ENCODE measurements at places on chromosomes 11 and 22.

DNA sequence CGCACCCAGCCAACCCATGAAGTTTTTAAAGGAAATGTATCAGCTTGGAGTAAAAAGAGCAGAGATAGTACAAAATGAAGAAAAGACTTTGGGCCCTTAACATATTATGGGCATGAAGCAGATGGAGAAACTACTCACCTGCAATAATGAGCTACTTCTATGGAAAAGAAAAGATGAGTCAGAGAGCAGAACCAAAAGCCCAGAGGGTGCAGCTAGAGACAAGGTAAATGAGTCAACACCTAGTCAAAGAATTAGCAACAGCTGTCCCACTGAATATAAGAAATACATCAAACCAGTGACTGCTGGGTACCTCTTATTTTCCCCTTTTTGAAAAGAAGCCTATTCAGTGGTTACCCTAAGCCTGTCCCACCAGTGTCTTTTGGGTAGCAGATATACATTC, 61.8 kb downstream of the RPL27A start:
- DNase-seq, result no peak

DNA sequence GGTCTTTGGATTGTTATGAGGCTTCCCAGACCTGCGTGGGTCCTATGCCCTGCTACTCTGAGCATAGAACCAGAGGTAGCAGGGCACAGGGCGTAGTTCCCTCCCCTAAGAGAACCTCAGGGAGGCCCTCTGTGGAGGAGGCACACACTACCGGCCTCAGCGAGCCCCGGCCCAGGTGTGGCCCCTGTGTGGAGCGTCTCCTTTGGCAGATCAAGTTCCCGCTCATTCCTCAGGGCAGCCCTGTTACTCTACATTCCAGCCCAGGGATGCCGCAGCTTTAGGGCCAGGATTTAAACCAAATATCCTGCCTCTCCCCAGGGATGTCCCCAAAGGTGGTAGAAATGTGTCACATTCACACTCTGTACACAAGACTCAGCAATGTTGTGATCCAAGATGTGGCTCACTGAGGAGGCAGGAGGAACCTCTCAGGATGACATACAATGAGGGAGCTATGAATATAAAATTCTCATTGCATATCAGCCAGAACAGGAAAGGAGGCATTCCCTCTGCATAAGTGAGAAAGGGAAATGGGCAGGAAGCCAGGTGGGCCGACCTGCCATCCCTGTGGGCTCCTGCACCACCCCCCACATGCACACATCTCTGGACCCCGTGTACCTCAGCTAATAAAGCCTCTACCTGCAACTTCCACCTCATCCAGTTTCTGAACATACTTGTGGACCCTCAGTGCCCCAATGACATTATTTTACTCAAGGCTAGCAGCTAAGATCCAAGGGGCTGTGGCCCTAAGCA, 131.9 kb upstream of the TEAD1 start:
- no peak for DNase-seq

- no peak for DNase-seq
Measured at GRCh38 chr11:65502555-65503367, 3.9 kb downstream of the MALAT1 start.

GRCh38 chr22:50675553-50676179, 3.0 kb downstream of the SHANK3 start:
- DNase-seq, result no peak

GRCh38 chr11:74689666-74690065, 41.6 kb downstream of the CHRDL2 start:
- no peak for DNase-seq

GRCh38 chr22:30340911-30341685, 14.4 kb upstream of the TBC1D10A start:
- no peak for DNase-seq

DNA sequence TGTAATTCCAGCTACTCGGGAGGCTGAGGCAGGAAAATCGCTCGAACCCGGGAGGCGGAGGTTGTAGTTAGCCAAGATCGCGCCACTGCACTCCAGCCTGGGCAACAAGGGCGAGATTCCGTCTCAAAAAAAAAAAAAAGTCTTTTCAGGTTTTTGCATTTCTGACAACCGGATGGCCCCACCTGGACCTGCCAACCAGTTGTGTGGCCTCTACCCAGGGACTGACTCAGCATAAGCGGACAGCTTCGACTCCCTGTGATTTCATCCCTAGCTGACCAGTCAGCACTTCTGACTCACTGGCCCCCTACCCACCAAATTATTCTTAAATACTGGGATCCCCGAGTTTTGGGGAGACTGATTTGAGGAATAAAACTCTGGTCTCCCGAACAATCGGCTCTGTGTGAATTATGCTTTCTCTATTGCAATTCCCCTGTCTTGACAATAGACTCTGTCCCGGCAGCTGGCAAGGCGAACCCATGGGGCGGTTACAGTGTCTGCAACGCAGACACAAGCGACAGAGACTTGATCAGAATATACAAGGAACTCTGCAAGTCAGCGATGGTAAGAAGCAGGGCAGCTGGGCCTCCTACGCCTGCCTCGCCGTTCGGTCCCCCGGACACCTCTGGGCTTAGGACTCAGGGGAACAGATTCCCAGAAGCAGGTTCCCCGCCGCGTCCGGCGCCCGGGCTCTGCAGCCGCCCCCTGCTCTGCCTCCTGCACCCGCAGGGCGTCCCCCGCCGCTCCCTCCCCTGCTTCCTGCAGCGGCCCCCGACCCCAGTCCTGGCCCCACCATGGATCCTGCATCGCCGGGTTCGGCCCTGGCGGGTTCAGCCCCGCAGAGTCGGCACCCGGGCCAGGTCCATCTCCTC, 741 bp upstream of the TALDO1 start:
- DNase-seq, result no peak

DNA sequence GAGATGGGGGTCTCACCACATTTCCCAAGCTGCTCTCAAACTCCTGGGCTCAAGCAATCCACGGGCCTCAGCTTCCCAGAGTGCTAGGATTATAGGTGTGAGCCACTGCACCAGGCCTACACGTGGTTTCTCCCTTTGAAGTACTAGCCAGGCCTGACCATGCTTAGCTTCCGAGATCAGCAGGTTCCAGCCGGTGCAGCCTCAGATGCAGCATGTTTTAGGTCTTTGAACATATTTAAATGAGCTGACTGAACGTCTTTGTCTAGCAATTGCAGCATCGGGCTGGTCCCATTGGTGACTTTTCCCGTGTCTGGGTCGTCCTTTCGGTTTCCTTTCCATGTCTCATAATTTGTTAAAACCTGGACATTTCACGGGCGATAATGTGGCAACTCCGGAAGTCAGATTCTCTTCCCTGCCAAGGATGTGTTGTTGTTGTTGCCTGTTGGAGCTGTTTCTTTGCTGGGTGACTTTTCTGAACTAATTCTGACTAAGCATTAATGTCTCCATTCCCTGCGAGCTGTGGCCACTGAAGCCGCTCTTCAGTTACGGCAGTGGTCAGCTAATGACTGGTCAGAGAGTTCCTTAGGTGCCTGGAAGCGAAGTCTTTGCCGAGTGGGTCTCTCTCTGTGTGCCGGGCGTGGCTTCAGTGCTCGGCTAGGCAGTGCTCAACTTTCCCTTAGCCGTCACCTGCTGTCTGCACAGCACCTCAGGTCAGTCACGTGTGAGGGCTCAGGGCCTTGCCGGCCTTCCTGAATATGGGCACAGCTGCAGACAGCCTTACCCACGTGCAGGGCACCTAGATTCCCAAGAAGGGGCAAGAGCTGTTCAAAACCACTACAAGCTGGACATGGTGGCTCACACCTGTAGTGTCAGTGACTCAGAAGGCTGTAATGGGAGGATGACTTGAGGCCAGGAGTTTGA, 3.8 kb upstream of the CYP2D6 start:
- no peak for DNase-seq

DNA sequence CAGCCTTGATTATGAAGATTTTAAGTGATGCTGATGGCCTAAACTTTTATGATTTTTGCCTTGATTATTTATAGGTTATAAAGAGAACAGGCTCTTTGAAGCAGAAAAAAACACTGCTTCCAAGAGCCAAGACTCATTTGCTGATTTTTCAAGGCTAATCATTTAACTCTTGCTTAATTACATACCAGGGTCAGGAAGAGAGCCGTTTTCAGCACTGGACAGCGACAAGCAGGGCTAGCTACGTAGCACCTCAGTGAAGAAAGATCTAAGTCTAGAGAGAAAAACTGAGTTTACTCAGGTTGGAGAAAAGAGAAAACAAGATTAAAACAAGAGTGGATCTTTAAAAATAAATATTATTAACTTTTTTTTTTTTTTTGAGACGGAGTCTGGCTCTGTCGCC, 615.4 kb upstream of the B3GAT1 start:
- DNase-seq, result no peak

DNA sequence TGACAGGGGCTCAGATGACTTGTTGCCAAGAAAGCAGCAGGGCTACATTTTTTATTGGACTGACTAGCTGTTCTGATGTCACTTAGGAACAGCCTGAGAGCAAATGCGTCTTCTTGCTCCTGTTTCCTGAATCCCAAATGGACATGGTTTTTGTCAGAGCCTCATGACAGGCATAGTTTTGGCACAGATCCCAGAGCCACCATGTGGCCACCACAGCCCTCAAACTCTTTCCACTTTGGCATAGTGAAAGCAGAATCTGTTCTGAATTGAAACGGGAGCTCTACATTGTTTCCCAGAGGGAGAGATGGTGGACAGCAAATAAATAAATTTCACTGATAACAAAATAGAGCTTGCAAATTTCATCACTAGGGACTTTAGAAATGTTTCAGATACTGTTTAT, 222.2 kb downstream of the C11orf87 start:
- no peak for DNase-seq

GRCh38 chr22:36366291-36366708, 21.5 kb downstream of the MYH9 start:
- no peak for DNase-seq

GRCh38 chr11:114263513-114264170, 32.6 kb upstream of the NNMT start:
- no peak for DNase-seq

DNA sequence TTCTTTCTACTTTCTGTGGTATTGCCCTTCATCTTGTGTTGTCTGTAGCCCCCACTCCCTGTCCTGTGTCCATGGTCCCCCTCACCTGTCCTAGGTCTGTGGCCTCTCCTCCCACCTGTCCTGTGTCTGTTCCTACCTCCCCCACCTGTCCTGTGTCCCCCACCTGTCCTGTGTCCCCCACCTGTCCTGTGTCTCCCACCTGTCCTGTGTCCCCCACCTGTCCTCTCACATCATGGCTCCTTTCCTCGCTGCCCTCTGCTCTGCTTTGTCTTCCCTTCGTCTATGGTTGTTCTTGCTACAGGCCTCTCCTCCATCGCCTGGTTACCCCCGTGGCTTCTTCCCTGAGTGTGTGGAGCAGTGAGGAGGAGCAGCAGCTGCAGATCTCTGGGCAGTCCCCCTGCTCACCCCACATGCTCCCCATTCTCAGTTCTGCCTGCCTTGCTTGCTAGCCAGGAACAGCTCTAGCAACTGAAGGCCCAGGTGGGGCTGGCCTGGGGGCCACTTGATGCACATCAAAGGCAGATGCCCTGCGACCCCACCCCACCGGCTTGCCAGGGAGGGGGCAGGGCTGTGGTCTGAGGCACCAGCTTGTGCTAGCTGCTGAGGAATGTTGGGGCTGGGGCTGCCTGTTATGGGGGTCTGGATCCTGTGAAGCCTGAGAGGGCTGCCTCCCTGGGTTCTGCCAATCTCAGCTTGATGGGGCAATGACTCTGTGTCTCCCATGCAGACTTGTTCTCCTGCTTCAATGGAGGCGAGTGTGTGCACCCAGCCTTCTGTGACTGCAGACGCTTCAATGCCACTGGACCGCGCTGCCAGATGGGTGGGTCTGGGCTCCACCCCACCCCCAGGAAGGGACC, 5.6 kb downstream of the OTOG start:
- DNase-seq, result no peak

- DNase-seq, result no peak
Measured at GRCh38 chr11:86608251-86608799, 64.1 kb downstream of the ME3 start.

GRCh38 chr11:9357041-9357440, 27.4 kb upstream of the IPO7 start:
- DNase-seq, result no peak

DNA sequence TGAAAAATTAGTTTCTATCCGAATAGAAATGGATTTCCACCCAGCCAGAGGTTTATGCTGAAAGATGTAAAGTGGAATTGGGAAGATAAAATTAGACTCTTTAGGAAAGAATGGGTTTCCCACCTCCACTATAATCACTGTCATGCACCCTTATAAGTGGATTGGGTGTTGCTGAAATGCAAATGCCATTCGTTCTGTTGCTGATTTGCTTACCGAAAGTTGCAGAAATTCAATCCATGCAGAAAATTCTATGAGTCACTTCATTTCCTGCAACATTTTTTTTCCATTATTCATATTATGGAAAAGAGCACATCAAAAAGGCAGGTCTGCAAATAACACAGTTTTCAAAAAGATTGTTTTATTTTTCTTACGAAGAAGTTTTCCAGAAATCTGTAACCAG, 65.6 kb downstream of the LDLRAD3 start:
- no peak for DNase-seq

- DNase-seq, result no peak
Measured at GRCh38 chr22:47565607-47566006, 803.2 kb downstream of the TBC1D22A start.

- DNase-seq, result no peak
Measured at GRCh38 chr22:46377525-46378425, 42.3 kb downstream of the TRMU start.

GRCh38 chr22:33920197-33920540, at the start of gene LARGE1:
TSS of gene LARGE1 (minus strand) at chr22:33920476.
- no peak for DNase-seq

DNA sequence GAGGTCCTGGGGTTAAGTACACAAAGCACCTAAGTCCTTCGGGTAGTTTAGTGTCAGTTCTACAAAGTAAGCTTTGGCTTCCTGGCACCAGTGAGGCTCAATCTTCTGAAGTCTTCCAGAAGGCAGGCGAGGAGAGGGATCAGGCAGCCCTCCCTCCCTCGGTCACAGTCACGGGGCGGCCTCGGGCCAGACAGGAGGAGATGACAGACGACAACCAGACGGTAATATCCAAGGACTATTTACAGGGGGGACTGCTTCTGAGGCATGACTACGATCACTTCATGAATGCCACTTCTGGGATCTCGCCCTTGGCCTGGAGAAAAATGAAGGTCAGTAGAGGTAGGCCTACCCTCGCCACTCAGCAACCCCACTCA, 383 bp upstream of the TMEM223 start:
- no peak for DNase-seq

DNA sequence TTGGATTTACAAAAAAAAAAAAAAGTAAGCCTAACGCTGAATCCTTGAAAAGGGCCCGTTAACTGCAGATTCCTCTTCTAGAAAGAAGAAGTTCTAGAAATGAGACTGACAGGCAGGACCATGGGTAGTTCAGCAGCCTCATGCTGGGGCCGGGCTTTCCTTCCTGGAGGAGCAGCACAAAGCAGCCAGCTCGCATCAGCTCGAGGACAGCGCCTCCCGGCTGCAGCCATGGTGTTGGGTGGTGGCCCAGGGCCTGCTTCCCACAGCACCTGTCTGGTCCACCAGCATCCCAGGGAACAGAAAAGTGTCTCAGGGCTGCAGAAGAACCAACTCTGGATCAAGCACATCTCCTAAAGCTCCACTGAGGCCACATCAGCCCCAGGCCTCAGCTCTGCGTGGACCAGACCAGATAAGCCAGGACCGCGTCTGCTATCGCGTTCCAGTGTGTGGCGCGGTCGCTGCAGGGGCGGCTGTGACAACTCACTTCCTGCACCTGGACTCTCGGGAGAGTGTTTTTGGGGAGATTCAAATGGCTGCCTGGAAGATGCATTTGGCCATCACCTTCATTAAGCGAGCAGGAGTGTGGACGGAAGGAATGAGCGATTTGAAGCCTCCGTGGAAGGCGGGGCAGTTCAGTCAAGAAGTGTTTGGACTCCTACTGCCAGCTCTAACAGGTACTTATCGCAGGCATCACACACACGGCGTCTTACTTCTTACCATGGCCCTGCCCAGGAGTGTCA, 53.5 kb downstream of the MYH9 start:
- no peak for DNase-seq

Data from stimulated activated CD8-positive, alpha-beta memory T cell treated with anti-CD3 and anti-CD28 coated beads, Interleukin-4, amount 100 ng/mL, for 24 hours (primary cell).